ENCODE measurements at places on chromosomes 7 and 10. TPM values are rescaled to one million over a fixed set of nuclear protein-coding genes. Genes with fewer than 3 reads are reported as not detected.

ATP6V0A4 gene
- total RNA-seq: not detected

DNA sequence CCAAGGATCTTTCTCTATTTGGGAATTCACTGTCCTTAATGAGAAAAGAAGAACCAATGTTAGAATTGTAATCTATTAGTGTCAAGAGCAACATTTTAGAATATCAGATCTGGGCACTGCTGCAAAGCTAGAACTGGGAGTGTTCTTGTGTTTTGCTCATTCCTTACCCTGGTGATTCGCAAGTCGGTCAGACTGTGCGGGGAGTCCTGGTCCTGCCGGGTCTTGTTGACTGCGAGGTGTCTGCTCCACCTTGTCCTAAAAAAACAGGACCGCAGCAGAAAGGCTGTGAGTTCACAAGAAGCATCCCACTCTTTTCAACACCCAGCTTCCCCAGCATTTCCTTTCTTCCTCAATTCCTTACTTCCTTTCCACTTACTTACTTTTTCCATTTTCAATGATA is 79.0 kb downstream of the GRB10 start:
- DNase-seq: no peak

DNA sequence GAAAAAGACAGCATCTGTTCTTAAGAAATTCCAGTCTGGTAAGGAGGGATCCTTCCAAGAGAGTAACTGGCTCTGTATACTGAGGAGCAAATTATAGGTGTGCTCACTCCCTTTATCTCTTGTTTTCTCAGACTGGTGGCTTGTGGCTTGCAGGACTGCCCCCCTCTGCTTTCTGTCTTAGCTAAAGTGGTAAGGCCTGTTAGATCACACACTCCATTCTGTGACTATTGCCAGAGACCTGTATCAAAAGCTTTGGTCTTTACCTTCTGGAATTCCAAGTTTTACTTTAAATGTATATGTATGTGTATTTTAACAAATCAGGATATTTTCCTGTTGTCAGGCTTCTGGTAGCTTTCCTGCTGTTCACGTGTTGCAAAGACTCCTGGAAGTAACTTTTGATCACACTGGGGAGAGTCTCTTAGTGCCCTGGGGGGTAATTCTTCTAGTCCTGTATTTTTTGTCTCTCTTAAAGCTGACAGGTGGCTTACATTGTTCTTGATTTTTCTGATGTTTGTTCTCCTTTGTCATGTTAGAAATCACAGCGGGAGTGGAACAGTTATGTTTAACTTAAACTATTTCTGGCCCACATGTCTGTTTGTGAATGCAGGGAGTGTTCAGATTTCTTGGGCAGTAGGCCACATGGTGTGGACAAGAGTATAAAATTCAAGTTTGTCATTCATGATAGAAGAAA is 99.0 kb downstream of the PLPP4 start:
- DNase-seq: no peak

GRCh38 chr7:17966706-17967105 is 26.4 kb upstream of the SNX13 start:
- no peak for DNase-seq

- DNase-seq: no peak
Measured at GRCh38 chr7:43808410-43808809, 49.9 kb downstream of the BLVRA start.

- no peak for DNase-seq
Measured at GRCh38 chr7:149367418-149368180, 93.3 kb downstream of the ZNF777 start.

DNA sequence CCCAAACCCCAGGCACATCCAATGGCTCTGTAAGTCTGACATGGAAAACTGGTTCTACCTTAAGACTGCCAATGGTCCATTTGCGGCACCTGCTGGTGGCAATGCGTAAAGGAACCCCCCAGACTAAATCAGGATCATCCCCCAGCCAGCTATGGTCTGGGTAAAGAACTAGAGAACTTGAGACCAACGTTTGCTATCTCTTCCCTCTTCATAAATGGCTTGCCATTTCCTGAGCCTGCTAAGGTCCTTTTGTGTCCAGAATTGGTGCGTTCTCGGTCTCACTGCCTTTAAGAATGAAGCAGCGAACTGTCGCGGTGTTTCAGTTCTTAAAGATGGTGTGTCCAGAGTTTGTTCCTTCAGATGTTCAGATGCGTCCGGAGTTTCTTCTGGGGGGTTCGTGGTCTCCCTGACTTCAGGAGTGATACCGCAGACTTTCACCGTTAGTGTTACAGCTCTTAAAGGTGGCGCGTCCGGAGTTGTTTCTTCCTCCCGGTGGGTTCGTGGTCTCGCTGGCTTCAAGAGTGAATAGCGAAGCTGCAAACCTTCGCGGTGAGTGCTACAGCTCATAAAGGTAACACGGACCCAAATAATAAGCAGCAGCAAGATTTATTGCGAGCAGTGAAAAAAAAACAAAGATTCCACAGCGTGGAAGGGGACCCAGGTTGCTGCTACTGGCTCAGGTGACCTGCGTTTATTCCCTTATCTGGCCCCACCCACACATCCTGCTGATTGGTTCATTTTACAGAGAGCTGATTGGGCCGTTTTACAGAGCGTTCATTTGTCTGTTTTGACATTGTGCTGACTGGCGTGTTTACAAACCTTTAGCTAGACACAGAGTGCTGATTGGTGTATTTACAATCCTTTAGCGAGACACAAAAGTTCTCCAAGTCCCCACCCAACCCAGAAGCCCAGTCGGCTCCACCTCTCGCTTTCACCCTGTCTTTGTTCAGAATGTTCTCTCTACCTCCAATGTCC is 95.4 kb downstream of the ELMO1 start:
- peak; percentile 79 for DNase-seq

Data from activated CD8-positive, alpha-beta memory T cell treated with anti-CD3 and anti-CD28 coated beads, Interleukin-2, amount 10 ng/mL, durations not matched to agents 7 days and 5 days (primary cell).